ENCODE measurements at places on chromosomes 1 and 21. TPM values are rescaled to one million over a fixed set of nuclear protein-coding genes. Genes with fewer than 3 reads are reported as not detected.

- H3K4me1 ChIP-seq: peaks cover 5% of the 10 kb centered on the region
- H3K36me3 ChIP-seq: no peaks in the 10 kb centered on the region
- no peak overlapping the region for H3K4me3 ChIP-seq
- H3K27me3 ChIP-seq: no peaks in the 10 kb centered on the region
- H3K27ac ChIP-seq: no peak overlapping the region
Measured at GRCh38 chr1:206680279-206680678, 4.4 kb upstream of the MAPKAPK2 start.

GRCh38 chr1:206521127-206521526 is 13.8 kb downstream of the RASSF5 start:
- H3K4me1 ChIP-seq: no peaks in the 10 kb centered on the region
- no peaks in the 10 kb centered on the region for H3K27me3 ChIP-seq
- H3K36me3 ChIP-seq: no peaks in the 10 kb centered on the region
- ATAC-seq: no peak
- no peak overlapping the region for H3K4me3 ChIP-seq

GRCh38 chr1:67441183-67441582 is 11.0 kb upstream of the SERBP1 start:
- H3K36me3 ChIP-seq: no peaks in the 10 kb centered on the region
- H3K4me1 ChIP-seq: peaks cover 4% of the 10 kb centered on the region
- H3K27me3 ChIP-seq: no peaks in the 10 kb centered on the region

The SPRR1B gene
- total RNA-seq: not detected

DNA sequence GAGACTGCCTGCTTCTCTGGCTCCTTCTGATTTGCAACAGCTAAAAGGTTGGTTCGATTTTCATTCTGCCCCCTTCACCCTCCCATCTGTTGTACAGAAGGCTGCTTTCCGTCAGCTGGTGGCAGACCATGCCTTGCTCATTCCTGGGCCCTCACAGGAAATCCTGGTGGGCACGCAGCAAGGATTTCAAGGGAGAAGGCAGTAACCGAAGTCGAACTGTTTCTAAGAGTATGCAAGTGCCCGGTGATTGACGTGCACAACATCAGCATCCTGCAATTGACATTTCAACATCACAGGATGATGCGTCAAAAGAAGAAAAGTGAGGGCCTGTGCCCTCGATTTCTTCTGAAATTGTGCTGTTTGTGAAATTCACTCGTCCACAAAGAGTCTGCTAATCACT is 83.8 kb downstream of the PLPP3 start:
- no peaks in the 10 kb centered on the region for H3K36me3 ChIP-seq
- no peak overlapping the region for H3K4me3 ChIP-seq
- H3K4me1 ChIP-seq: peaks cover 4% of the 10 kb centered on the region
- no peaks in the 10 kb centered on the region for H3K27me3 ChIP-seq
- H3K27ac ChIP-seq: peak overlapping the region; percentile 10
- no peak for ATAC-seq

DNA sequence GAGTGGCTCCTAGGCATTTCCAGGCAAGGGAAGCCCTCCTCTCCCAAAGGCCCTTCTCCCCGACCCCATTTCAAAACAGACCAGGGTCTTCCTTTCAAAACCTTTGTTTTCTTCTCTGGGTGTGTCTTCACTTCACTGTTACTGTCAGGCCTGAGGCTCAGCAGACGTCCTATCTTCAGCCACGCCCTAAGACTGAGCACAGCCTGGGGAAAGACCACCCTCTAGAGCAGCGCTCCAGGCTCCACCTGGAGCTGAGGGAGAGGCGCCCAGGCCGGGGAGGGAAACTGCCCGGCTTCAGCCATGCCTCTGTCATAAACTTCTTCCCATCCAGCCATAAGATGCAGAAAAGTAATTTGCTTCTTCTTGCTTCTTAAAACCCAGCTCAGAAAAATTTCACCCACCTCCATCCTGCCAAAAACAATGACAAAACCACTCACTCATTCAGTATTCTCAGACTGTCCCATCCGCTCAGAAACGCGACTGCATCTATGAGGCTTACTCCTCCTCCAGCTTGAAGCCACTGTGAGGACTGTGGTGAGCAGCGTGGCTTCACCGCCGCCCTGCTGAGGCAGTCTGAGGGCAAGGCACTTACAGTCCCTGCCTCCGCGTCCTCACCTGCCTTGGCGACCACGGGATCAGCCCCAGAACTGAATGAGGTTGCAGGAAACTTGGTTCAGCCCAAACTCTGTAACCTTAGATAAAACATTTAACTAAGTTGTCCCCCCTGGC is 36.1 kb downstream of the VN1R5 start:
- H3K4me3 ChIP-seq: no peak overlapping the region
- ATAC-seq: no peak

DNA sequence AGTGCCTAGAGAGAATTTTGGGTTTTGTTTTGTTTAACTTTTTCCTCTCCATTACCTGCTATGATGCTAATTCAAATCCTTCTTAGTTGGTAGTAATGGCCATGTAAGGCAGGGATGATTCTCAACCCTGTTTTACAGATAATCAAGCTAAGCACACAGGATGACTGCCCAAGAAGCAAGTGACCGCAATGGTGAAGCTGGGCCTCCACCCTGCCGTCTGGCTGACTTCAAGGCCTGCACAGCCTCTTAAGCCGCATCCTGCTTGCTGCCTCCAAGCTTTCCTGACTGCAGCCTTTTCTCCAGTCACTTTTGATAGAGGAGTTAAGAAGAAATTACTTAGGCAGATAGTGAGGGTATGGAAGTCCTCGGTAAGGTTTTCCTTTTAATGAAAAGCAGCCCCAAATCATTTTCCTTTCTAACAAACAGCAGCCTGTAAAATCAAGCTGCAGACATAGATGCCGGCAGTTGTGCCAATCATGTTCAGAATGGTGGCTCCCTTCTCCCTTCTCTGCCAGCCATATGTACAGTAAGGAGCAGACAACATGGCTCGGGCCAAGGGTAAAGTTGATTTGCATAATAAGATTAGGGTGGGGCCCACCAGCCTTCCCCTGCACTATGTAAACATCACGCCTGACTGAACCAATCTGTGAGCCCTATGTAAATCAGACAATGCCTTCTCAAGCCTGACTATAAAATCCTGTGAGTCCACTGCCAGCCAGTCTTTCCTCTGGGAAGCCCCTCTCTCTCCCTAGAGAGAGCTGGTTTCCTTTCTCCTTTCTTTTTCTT is 8.8 kb upstream of the CTBS start:
- H3K27me3 ChIP-seq: no peaks in the 10 kb centered on the region
- H3K27ac ChIP-seq: no peak overlapping the region
- no peak for ATAC-seq
- no peak overlapping the region for H3K4me3 ChIP-seq
- H3K4me1 ChIP-seq: no peaks in the 10 kb centered on the region

DNA sequence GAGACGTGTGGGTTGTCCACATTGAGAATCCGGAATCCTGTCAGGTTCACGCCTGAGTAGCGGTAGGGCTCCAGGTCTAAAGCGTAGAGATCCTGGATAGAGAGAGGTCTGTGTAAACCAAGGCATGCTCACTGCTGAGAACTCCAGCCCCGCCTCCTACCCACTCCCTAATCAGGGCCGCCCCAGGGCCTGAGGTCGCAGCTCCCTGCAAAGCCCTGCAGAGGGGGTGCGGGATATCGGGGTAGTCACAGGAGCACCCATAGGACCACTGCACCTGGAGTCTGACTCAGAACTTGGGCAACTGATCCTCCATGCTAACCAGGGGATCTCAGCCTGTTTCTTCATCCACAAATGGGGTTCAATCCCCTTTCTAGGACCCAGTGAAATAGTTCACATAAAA is 174.4 kb downstream of the GRIK3 start:
- H3K36me3 ChIP-seq: no peaks in the 10 kb centered on the region
- H3K4me3 ChIP-seq: no peak overlapping the region
- no peaks in the 10 kb centered on the region for H3K4me1 ChIP-seq
- peaks cover 71% of the 10 kb centered on the region for H3K27me3 ChIP-seq
- ATAC-seq: no peak

DNA sequence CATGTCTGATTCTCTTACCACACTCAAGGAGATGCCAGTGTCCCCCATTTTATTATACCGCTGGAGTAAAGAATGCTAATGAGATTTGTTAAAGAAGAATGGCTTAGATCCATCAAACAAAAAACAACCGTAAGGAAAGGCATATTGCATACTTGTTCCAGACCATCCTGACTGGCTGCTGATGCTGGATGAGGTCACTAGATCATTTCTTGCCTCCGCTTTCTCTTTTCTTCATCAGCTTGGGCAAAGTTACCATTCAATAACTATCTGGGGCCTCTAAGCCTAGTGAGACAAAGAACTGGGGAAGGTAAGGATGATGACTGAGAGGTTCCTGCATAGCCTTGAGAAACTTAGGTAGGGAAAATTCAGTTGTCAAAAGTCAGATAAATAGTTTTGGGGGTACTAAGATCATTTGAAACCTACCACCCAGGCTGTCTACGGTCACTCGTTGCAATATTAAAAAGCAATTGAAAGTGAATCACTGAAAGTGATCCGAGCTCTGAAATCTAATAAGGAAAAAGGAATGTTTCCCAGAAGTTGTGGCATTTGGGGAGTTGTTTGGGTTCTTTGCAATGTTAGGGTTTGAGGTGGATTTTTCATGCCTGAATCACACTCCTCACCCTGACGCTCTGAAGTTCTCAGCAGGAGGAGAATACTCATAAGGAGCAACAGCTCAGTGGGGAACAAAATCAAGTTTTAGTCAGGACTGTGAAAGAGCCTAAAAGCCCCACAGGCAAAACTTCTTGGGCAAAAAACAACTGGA is 176.8 kb downstream of the HHIPL2 start:
- H3K27me3 ChIP-seq: no peaks in the 10 kb centered on the region
- no peak overlapping the region for H3K4me3 ChIP-seq
- H3K4me1 ChIP-seq: no peaks in the 10 kb centered on the region
- H3K36me3 ChIP-seq: no peaks in the 10 kb centered on the region

DNA sequence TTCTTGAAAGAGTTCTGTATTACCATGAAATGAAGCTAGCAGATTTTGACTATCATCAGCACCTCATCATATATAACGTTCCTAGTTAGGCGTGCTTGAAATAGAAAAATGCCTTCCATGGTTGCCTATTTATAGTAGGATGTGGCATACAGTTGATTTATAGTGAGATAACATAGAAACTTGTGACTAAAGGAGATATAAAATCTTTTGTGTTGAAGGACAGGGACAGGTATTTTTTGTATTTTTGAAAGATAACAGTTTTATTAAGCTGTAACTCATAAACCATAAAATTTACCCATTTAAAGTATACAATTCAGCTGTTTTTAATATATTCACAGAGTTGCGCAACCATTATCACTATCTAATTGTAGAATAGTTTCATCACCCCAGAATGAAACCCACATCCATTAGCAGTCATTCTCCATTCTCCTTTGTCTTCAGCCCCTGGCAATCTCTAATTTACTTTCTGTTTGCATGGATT is 19.3 kb downstream of the SPEN start:
- peaks cover 5% of the 10 kb centered on the region for H3K4me1 ChIP-seq
- H3K27me3 ChIP-seq: no peaks in the 10 kb centered on the region
- H3K27ac ChIP-seq: no peak overlapping the region
- no peak overlapping the region for H3K4me3 ChIP-seq
- no peak for ATAC-seq

The AADACL3 gene
- not detected for total RNA-seq

The CFHR1 gene
- total RNA-seq: not detected

DNA sequence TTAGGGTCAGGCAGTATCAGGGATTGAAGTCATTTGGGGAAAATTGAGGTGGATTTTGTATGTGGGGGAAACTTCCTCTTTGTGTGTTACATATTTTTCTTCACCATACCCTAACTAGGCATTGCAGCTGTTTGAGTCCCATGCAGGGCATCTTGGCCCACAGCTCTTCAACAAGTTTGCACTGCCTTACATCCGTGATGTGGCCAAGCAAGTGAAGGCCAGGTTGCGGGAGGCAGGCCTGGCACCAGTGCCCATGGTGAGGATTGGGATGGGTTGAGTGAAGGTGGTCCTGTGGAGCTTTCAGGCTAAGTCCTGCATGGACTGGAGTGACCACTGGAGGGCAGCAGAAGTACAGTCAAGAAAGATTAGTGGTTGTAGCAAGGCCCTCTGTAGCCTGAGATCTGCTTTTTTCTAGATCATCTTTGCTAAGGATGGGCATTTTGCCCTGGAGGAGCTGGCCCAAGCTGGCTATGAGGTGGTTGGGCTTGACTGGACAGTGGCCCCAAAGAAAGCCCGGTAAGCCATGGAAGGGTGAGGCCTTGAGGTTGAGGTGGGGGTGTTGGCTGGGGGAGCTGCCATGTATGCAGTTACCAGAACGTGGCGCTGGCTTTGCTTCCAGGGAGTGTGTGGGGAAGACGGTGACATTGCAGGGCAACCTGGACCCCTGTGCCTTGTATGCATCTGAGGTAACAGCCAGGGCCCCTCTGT is 2.4 kb downstream of the UROD start:
- no peak overlapping the region for H3K4me3 ChIP-seq
- peak overlapping the region; percentile 30 for H3K27ac ChIP-seq

DNA sequence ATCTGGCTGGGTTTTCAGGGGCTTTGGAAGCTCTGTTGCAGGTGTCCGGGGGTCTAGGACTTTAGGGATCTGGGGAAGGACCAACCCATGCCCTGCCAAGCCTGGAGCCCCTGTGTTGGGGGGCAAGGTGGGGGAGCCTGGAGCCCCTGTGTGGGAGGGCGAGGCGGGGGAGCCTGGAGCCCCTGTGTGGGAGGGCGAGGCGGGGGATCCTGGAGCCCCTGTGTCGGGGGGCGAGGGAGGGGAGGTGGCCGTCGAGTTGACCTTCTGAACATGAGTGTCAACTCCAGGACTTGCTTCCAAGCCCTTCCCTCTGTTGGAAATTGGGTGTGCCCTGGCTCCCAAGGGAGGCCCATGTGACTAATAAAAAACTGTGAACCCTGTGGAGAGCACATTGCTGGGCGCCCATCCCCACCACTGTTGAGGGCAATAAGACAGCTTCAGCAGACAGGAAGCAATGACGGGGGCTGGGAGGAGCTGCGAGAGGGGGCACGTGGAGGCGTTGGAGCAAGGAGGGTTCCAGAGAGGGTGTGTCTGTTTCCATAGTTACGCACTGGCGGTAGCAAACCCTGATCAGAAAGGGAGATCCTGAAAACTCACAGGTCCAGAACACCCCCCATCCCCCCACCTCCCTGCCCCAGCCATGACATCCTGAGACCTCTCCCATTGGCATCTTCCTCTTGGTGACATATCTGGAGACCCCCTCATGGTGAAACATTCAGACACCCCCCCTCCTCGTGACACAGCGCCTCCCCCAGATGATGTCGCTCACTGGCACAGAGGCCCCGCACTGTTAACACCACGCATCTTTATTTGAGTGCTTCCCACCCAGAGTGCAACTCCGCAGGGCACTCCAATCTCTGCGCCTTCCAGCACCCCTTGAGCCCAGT is 8.4 kb downstream of the MYBPH start:
- no peaks in the 10 kb centered on the region for H3K4me1 ChIP-seq
- H3K27ac ChIP-seq: no peak overlapping the region
- no peak overlapping the region for H3K4me3 ChIP-seq
- peaks cover 10% of the 10 kb centered on the region for H3K27me3 ChIP-seq
- no peak for ATAC-seq

The KRTAP19-2 gene
- not detected for total RNA-seq

- no peaks in the 10 kb centered on the region for H3K36me3 ChIP-seq
- H3K27me3 ChIP-seq: no peaks in the 10 kb centered on the region
- H3K4me3 ChIP-seq: peak overlapping the region; percentile 25
- peak; percentile 56 for ATAC-seq
- H3K4me1 ChIP-seq: peaks cover 68% of the 10 kb centered on the region
Measured at GRCh38 chr21:41926117-41926806, 27.6 kb downstream of the C2CD2 start.
